ENCODE measurements at places on chromosomes 7 and 10.

DNA sequence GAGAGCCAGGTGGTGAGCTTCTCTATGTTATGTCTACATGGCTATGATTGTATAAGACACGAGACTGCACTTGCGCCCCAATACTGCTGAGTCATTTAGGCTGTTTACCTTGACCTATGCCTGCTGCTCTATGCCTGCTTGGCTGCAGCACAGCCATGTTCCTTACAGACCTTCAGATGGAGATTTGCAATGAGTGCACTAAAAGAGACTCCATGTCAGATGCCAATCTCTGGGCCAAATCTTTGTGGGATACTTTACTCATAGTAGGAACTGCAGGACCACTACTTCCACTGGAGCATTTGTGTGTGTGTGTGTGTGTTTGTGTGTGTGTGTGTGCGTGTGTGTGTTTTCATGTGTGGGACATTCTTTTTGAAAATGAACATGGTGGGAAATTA, 50.0 kb upstream of the KMT2E start:
- peak; percentile 74 for DNase-seq

DNA sequence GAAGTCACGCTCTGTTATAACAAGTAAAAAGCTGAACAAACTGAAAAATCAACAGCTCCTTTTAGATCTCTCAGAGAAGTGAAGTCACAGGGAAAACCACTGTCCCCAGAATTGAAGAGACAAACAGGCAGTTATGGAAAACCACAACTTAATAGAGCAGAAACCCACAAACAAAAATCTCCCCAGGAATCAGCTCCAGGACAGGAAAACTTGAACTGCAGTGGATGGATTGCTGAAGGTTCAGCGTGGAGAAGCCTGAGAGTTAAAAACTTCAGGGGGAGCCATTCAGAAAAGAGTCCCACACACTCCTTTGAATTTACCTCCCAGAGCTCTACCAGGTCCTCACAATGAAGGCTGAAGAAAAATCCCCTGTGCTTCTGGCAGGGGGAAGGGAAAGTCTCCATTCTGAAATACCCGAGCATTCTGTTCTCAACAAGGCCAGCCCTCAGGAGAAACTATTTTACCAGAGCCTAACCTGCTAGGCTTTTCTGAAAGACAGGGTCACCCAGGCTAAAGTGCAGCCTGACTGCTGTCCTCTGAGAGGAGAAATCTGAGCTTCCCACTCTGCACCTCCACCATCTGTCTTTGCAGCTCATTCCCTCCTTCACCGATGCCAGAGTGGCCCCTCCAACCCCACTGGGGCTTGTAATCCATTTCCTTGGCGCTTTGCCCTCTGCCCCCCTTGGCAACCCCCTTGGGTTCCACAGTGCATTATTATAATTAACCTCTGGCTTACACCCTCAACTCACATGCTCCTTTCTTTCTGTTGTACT, 65.0 kb upstream of the CCNY start:
- DNase-seq = no peak

- DNase-seq = no peak
Measured at GRCh38 chr7:112798274-112799159, 8.3 kb upstream of the TMEM168 start.

GRCh38 chr7:142445019-142445686, 187.3 kb upstream of the PRSS58 start:
- DNase-seq = no peak

DNA sequence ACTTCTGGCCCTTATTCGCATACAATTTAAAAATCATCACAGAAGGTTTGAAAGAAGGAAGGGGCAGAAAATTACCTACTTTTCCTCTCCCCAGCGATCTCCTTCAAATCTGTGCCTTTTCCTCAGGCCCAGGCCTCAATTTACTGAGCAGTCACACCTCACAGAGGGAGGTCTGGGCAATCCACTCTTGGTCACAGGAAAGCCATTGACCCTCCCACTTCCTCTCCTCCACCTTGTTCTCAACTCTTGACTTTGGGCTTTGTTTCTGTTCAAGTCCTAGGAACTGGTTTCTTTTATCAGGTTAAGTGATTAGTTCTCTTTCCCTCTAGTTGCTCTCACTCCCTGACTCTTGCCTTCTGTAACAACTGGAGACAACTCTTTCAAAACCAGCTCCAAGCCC, 37.0 kb upstream of the ATRNL1 start:
- DNase-seq = no peak

DNA sequence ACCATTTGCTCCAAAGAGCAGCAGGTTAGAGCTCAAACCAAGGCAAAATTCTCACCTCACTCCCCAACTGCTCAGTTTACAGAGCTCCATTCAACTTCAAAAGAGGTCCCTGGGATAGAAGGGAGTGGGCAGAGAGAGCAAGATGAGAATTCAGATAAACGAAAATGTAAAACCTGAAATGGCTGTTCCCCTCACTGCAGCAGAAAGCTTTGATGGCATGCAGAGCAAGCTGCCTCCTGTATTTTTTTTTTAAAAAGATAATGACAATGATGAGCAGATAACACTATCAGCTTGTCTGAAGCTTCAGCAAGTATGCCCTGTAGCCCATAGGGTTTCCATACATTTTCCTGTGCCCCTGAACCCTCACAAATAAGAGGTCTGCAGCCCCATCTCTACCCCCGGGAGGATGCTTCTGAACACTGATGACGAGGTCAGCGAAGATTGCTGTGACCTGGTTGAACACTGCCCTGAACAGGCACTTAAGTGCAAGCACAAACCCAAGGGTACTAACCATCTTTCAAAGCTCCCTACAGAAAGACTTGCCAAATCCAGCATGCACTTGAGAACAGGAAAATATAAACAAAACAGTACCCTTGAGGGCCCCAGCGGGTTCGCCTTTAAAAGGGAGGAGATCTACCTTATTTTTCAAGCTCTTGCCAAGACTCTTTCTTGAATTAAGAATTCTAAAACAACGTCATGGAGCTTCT, 81.3 kb downstream of the GLI3 start:
- no peak for DNase-seq

DNA sequence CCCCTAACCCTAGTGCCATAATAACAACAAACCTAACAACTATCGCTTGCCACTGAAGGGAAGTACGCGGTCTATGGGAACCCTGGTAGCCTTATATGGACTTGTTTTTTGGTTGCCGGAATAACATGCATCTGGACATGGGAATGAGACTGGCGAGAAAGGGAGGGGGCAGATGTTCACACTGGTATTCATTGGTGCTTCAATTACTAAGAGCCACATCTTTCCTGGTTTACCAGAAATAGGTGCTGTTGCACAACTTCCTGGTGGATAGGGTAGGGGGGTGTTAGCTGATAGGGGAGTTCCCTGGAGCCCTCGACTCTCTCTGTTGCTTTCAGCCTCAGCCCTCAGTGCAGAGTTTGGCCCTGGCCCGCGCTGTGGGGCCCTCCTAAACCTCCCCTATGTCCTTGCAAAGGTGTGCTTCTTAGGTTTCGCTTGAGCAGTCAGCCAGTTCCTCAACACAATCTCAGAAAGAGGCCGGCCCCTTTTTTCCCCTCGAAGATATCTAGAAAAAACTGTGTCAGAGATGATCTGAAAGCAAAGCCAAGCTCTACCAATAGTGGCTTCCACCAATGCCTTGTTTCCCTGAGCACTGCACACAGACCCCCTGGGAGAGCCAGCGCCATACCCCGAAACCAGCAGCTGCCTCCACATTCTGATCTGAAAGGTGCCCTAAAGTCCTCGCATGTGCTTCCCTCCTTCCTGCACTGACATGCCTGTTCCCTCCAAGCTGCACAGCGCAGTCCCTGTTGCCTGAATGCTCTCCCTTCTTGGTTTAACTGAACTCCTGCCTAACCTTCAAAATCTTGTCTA, 13.5 kb downstream of the TBXAS1 start:
- peak; percentile 33 for DNase-seq

- no peak for DNase-seq
Measured at GRCh38 chr10:133544506-133544905, 17.3 kb downstream of the CYP2E1 start.

DNA sequence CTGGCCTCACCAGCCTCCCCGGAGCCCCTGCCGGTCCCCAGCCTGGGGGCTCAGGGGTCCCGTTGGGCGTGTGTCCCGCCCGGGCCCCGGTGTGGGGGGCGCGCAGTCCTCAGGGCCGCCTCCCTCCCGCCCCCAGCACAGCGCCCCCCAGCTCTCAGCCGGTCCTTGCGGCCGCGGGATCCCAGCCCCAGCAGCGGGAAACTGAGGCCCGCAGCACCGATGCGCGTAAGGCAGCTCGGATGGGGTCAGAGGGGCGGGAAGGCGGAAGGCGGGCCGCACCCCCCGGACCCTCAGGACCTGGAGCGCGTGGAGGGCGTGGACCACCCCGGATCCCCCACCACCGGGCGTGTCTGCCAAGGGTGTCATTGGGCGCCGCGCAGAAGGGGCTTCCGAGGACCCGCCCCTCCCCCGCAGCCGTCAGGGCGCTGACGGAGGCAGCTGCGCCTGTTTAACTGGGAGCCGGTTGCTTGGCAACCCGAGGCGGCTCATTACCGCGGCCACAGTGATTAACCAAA, 14.9 kb downstream of the UNCX start:
- no peak for DNase-seq

- DNase-seq = peak; percentile 53
Measured at GRCh38 chr7:113289140-113289740, 170.9 kb upstream of the SMIM30 start.

DNA sequence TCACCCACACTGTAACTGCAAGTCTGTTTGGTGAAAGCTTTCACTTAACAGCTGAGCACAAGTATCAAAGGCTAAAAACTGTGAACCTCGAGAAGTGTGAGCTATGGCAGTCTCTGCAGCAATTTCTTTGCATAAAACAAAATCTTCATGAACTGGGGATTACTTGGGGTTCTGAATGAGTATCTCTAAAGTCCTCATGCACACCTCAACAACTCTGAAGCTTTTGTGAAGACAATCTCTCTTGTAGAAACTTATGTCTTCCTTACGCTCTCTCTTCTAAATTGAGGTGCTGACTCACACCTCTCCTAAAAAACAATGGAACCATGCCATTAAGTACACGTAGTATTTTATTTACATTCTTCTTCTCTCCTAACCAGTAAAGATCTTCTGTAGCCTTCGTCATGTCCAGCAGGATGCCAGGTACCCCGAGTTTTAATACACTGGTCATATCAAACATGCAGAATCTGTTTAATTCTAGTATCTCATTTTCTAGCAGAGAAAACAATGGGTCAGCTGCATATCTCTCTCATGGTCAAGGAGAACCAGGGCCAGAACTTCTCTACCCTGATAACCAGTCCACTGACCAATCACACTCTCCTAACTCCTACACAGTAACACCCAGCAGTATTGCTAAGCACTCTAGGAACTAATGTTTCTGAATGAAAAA, 76.9 kb downstream of the UBE2H start:
- DNase-seq = no peak

DNA sequence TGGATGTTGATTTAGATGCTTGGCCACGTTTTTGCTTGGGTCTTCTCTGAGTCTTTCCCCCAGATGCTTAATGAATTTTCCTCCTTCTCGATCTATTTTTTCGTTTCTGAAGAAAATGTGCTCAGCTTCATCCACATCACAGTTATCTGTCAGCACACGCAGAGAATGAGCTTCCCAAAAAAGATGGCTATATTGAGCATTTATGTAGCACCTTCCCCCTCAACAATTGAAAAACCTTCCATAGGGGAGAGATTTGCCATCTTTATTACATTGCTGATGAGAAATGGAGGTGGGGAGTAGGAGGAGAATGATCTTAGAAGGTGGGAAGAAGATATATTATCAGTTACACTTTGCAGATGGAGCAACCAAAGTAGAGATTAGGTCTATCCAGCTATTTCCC, 228.1 kb upstream of the PHYHIPL start:
- DNase-seq = no peak

DNA sequence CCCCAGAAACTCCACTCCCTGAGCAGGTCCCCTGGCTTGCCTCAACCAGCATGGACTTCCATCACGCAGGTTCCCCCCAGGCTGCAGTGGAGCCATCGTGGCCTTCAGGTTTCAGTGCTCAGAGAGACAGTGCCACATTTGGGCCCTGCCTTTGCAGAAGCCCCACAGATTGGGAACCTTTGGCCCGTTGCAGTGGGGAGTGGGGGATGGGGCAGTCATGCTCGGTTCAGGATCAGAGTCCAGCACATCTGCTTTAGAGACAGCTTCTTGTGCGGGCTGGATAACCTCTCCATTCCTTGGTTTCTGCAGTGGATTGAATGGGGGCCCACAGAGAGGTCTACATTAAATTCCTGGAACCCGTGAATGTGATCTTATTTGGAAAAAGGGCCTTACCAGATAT, 183.9 kb downstream of the EBF3 start:
- DNase-seq = no peak

DNA sequence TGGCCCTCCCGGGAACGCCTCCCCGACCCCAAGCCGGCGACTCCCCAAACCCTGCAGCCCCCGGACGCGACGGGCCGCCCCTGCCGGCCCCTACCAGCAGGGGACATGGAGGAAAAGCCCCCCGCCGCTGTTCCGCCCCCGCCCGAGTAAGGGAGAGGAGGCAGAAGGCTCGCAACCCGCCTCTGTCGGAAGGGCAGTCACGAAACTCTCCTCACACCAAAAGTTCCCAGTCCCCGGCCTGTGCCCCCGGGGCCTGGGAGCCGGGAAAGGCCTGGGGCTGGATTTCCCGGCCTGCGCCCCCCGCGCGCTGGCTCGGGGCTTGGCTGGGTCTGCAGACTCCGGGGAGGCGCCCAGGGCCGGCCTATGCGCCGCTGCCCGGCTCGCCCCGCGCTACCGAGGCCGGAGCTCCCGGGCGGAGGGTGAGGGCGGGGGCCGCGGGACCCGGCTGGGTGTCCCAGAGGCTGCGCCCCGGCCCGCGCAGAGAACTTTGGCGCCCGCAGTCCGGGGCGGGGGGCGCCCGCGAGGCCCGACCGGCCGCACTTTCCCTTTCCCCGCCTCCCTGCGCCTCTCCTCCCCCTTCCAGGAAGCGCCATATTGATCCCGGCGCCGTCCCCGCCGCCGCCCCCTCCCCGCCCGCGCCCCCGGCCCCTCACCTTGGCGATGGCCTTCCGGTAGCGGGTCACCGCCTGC, 728 bp downstream of the PARD3 start:
- no peak for DNase-seq

DNA sequence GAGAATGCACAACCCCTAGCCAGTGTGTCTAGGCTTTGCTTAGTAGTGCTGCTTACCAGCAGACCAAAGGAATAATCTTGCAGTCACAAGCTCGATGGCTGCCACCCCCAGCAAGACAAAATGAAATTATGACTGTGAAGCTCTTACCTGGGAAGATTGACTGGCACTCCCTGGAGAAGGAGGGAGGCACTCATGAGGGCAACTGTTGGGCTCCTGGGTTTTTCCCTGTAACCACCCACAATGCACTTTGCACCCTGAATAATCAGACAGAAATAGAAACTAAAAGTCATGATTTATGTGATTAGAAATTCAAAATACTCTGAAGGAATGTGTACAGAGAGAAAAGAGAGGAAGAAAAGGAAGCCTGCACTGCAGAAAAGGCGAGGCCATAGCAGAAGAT, 144.3 kb upstream of the DGKB start:
- DNase-seq = no peak
